Stimulated activated CD8-positive, alpha-beta memory T cell treated with anti-CD3 and anti-CD28 coated beads, Interleukin-4, amount 100 ng/mL, for 4 hours (primary cell): ENCODE measurements at places on chromosomes 5 and 9.

- DNase-seq: no peak
Observed at GRCh38 chr9:24071716-24072115, 245.7 kb upstream of the ELAVL2 start.

GRCh38 chr5:93580927-93581445, at the start of gene NR2F1-AS1:
Gene NR2F1-AS1 (minus strand): TSS chr5:93581219.
- no peak for DNase-seq

- DNase-seq: no peak
Observed at GRCh38 chr9:90774682-90775081, 26.9 kb upstream of the SYK start.

DNA sequence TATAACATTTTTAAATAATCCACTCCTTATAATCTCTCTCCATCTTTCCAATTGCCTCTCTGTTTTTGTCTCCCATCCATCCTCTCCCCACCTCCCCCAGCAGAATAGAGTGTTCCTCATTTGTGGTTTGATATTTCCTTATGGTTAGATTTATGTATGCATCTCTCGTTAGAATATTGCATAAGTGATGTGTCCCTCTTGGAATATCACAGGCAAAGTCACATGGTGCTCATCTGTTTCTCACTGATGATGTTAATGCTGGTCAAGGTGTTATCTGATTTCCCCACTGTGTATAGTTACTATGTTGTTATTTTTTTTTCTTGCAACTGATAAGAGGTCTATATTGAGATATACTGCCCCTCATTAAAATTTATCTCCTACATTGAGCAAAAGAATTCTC, 3.1 kb upstream of the LRRC70 start:
- DNase-seq: no peak

DNA sequence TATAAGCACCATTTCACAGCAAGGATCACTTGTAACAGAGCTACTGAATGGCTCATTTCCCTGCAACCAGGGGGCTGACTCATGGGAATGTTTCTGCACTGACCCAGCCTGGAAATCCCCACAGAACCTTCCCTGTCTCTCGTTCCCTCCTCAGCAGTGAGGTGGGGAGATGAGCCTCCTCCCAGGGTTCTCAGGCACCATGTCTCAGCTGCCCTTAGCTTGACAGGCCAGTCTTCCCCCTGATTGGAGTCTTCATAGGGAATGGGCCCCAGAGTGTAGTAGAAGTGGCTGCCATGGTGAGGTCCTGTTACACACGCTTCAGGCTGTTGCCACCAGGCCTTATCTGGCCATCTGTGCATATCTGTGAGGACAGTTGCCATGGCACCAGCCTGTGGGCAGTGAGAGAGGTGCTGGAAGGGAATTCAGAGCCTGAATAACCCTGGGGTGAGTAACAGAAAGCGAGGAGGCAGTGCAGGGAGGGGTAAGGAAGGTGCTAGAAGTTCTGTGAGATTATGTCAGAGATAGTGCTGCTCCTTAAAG, 324.4 kb downstream of the ENC1 start:
- no peak for DNase-seq

DNA sequence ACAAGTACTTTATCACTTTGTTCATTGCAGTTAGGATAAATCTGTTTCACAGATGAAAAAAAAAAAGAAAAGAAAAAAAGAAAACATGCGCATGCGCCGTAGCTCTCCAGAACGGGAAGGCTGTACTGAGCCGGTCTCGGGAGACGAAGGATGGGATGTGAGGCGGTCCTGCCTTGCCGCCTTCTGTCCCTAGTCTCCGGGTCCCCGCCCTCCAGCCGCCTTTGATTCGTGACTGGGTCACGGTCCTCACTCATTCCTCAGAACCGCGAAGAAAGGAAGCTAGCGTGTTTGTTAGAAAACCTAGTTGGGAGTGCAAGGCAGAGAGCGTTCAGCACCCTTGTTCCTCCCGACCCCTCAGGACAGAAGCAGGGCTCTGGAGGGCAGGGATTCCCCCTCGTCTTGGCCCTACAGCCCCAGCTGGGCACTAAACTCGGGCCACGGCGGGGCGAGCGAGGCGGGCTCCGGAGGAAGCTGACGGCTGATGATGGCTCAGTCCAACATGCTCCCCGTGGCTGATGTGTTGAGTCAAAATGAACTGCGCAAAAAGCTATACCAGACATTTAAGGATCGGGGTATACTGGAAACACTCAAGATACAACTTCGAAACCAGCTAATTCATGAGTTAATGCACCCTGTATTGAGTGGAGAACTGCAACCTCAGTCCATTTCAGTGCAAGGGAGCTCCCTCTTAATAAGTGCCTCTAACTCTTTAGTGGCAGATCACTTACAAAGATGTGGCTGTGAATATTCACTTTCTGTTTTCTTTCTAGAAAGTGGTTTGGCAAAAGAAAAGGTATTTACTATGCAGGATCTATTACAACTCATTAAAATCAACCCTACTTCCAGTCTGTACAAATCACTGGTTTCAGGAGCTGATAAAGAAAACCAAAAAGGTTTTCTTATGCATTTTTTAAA, 40.0 kb downstream of the CPLANE1 start:
- no peak for DNase-seq

DNA sequence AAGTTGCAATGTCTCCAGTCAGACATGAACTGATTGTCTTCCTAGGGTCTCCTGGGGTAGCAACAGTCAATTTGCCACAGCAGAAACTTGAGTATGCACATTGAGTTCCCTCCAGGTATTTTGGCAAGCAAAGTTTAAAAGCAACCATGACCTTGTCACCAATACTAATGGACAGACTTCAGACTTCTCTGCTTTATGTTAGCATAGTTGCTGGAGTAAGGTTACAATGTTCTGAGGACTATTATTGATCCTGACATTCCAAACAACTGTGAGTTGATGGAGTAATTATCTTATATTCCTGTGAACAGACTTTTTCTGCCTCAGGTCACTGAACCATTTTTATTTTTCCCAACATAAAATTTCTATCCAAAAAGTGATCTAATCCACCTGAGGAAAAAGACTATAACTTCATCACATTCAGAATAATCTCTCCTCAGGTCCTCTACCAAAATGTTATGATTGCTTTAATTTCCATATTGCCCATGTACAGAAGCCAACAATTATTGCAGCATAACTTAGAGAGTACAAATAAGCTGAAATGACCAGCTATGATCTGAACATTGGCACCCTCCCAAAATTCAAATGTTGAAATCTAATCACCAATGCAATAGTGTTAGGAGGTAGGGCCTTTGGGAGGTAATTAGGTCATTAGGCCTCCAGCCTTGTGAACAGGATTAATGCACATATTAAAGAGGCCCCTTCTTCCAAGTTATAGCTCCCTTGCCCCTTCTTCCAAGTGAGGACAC, 228.3 kb downstream of the PDE4D start:
- no peak for DNase-seq

- DNase-seq: no peak
Observed at GRCh38 chr9:115524453-115525059, 406.6 kb upstream of the TNC start.

DNA sequence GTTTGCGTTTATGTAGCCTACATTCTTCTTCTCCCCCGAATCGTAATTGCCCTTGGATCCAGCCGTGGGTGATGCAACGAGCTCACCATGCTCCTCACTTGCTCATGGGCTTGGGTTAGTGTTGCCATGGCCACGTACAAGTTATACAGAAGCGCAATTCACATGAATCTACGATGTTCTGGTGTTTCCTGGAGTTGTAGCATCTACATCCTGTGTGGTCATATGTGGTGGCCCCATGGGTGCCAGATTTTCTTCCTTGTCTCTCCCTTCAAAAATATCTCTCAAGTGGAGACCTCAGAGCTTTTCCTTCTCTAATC, 115.3 kb downstream of the TLE4 start:
- DNase-seq: no peak

GRCh38 chr5:74954919-74955318, 88.7 kb upstream of the FAM169A start:
- no peak for DNase-seq

- no peak for DNase-seq
Observed at GRCh38 chr5:92640340-92640739, 940.7 kb downstream of the NR2F1-AS1 start.
